ENCODE measurements at places on chromosomes 6 and 20. TPM values are rescaled to one million over a fixed set of nuclear protein-coding genes. Genes with fewer than 3 reads are reported as not detected.

DNA sequence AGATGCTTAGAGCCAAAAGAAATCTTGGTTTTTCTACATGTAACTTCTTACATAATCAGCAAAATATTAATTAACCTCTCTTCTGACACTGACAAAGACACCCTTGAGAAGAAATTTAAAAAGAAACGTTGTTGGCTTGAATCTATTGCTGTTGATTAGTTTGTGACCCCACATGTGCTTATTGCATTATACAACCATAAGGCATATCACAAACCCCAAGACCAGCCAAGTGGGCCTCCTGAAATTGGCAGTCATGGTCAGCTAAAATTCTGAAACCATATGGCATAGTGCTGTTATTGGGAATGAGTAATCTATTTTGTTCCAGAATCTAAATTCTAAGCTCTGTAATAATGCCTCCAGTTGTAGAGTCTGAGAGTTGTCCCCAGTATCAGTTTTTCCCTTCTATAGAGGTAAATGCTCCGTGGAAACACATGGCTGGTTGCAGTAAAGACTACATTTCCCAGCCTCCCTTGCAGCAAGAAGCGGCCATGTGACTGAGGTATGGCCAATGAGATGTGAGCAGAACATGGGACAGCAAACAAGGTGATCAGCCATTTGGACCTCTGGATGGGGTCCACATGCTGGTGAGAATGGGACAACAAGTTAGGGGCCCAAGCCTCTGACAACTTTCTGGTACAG is 42.3 kb upstream of the PTPN1 start:
- DNase-seq: no peak

Gene IMPG1
- not detected for total RNA-seq

Gene PSORS1C2
- not detected for total RNA-seq

- DNase-seq: no peak
Observed at GRCh38 chr6:19501737-19502245, 335.4 kb upstream of the ID4 start.

Gene BPIFB2
- total RNA-seq: not detected
